Heart right ventricle (tissue), 16 donors: ENCODE measurements at places on chromosomes 4 and X.

GRCh38 chr4:3368334-3368733 lies 73.4 kb upstream of the HGFAC start:
- H3K27me3 ChIP-seq: no peaks in the 10 kb centered on the region
- no peaks in the 10 kb centered on the region for H3K36me3 ChIP-seq
- no peak for DNase-seq
- H3K4me1 ChIP-seq: peaks cover 26% of the 10 kb centered on the region
- H3K4me3 ChIP-seq: no peak overlapping the region
- H3K27ac ChIP-seq: no peak overlapping the region

GRCh38 chrX:153689654-153690465 lies 2.1 kb downstream of the SLC6A8 start:
- peaks cover 42% of the 10 kb centered on the region for H3K27me3 ChIP-seq
- no peak for DNase-seq
- no peaks in the 10 kb centered on the region for H3K4me1 ChIP-seq
- peak overlapping the region; percentile 50 for H3K27ac ChIP-seq
- peaks cover 3% of the 10 kb centered on the region for H3K36me3 ChIP-seq

DNA sequence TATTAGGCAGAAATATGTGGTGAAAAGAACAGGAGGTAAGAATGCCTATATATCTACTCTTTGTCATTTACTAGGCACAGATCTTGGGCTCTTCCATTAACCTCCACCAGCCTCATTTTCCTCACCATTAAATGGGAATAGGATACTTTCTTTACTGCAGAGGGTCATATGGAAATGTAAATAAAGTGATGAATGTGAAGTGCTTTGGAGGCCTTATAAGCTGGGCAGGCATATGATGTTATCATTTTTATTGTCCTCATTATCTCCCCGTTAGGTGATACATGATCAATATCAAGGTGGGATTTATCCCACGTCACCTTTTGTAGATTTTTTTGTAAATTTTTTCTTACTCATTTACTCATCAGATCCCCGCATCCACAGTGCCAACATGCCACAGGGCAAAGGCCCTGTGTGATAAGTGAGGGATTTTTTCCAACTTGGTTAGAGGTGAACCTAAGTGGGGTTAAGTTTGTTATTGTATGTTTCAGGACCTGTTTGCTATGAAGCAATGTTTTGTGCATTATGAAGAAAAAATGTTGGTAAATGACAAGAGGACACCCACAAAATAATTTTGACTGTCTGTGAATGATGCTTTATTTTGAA lies 107.8 kb downstream of the SLC4A4 start:
- no peaks in the 10 kb centered on the region for H3K27me3 ChIP-seq
- H3K4me1 ChIP-seq: no peaks in the 10 kb centered on the region
- no peak overlapping the region for H3K4me3 ChIP-seq
- no peaks in the 10 kb centered on the region for H3K36me3 ChIP-seq
- DNase-seq: no peak

GRCh38 chrX:1440506-1440905 lies 12.2 kb downstream of the ASMTL start:
- H3K36me3 ChIP-seq: peaks cover 15% of the 10 kb centered on the region
- H3K27me3 ChIP-seq: no peaks in the 10 kb centered on the region
- H3K27ac ChIP-seq: no peak overlapping the region
- H3K4me3 ChIP-seq: no peak overlapping the region
- DNase-seq: no peak
- H3K4me1 ChIP-seq: no peaks in the 10 kb centered on the region

- H3K27me3 ChIP-seq: no peaks in the 10 kb centered on the region
- H3K4me1 ChIP-seq: no peaks in the 10 kb centered on the region
- H3K36me3 ChIP-seq: no peaks in the 10 kb centered on the region
- no peak for DNase-seq
Observed at GRCh38 chr4:111685205-111685604, 460.0 kb upstream of the FAM241A start.

DNA sequence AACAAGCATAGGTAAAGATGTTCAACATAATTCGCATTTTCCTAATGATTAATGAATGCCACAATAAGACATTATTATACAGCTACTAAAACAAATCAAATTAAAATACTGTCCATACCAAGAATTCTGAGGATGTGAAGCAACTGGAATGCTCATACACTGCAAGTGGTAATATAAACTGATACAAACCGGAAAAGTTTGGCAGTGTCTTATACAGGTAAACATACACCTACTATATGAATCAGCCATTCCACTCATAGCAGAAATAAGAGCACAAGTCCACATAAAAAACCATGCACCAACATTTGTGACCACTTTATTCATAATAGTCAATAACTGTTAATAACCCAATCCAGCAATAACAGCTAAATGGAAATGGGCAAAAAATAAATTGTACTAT lies 79.3 kb downstream of the FBXW7 start:
- no peaks in the 10 kb centered on the region for H3K36me3 ChIP-seq
- no peak for DNase-seq
- H3K4me1 ChIP-seq: no peaks in the 10 kb centered on the region
- H3K27me3 ChIP-seq: no peaks in the 10 kb centered on the region
- H3K27ac ChIP-seq: no peak overlapping the region

GRCh38 chr4:5477613-5478012 lies 230.7 kb downstream of the EVC2 start:
- no peak overlapping the region for H3K27ac ChIP-seq
- H3K36me3 ChIP-seq: no peaks in the 10 kb centered on the region
- DNase-seq: no peak
- no peak overlapping the region for H3K4me3 ChIP-seq
- no peaks in the 10 kb centered on the region for H3K27me3 ChIP-seq

DNA sequence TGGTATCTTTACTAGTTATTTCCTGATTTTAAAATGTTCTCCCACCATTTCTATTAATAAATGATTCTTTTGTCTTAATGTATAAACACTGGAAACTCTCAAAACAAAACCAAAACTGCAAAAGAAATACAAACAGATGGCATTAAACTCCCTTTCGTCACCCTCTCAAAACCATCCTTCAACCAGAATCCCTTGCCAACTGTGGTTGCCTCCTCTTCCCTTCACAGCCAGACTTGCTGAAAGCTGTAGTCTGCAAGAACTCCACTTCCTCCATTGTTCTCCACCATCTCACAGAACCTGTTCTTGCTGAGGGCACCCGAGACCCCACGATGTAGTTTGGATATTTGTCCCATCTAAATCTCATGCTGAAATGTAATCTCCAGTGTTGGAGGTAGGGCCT lies 96.5 kb downstream of the WWC2 start:
- DNase-seq: no peak
- no peak overlapping the region for H3K4me3 ChIP-seq
- H3K27ac ChIP-seq: no peak overlapping the region
- H3K4me1 ChIP-seq: peaks cover 14% of the 10 kb centered on the region
- no peaks in the 10 kb centered on the region for H3K36me3 ChIP-seq

DNA sequence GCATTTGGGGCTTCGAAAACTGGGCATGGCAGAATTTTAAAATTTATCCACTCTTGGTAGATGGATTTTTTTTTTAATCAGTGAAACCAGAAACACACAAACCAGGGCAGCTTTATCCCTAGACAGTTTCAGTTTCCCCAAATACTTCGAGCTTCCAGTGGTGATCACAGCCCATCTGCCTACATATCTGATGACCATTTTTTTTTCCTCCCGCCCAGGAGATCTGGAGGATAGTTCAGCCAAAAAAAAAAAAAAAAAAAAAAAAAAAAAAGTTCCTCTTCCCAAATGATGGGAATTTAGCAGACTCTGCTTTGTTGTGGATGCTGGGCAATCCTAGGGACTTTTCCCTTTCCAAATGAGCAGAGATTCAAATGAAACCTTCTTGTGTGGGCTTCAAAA lies 1.0 kb upstream of the TBC1D9 start:
- no peaks in the 10 kb centered on the region for H3K27me3 ChIP-seq
- no peak for DNase-seq
- H3K4me3 ChIP-seq: peak overlapping the region; percentile 88
- H3K36me3 ChIP-seq: no peaks in the 10 kb centered on the region
- peak overlapping the region; percentile 98 for H3K27ac ChIP-seq

- H3K4me3 ChIP-seq: no peak overlapping the region
- H3K27ac ChIP-seq: no peak overlapping the region
- H3K4me1 ChIP-seq: no peaks in the 10 kb centered on the region
Observed at GRCh38 chr4:137181293-137181899, 350.9 kb downstream of the PCDH18 start.

- H3K27me3 ChIP-seq: peaks cover 11% of the 10 kb centered on the region
- no peak for DNase-seq
- H3K4me1 ChIP-seq: no peaks in the 10 kb centered on the region
- no peak overlapping the region for H3K27ac ChIP-seq
Observed at GRCh38 chr4:118270492-118270891, 82.3 kb downstream of the PRSS12 start.

DNA sequence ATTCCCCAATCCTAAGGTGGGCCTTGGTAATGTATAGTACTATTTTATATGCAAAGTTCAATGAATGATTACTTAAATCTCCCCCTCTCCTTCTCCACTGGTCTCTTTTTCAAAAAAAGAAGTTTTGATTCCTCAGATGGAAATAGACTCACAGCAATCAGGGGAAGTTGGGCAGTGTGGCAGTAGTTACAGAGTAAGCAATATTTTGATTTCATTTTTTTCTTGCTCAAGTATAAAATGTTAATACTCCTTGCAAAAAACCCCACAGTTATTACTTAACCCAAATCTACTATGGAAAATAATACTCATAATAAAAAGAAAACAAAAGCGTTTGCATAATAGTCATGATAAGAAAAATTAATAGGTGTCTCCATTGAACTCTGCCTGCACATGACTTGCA lies 56.9 kb upstream of the CXCL8 start:
- H3K27me3 ChIP-seq: no peaks in the 10 kb centered on the region
- no peaks in the 10 kb centered on the region for H3K4me1 ChIP-seq
- H3K4me3 ChIP-seq: no peak overlapping the region
- no peak for DNase-seq
- no peak overlapping the region for H3K27ac ChIP-seq
- H3K36me3 ChIP-seq: no peaks in the 10 kb centered on the region

DNA sequence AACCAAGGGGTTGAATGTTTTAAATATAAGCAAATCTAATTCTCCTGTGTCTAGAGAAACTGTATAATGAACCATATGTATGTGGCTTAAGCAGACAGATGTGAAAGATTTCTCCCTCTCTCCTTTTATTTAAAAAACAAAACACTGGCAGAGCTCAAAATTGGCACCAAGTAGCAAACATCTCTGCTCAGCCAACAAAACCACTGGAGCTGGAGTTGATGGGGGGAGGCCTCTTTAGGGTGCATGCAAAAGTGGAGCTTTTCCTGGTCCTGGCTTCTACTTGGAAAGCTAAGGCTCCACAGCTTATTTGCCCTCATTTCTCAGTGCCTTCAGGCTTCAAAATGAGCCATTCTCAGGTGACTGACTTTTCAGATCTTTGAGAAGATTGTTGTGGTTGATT lies 95.6 kb downstream of the REPS2 start:
- H3K27ac ChIP-seq: no peak overlapping the region
- no peaks in the 10 kb centered on the region for H3K36me3 ChIP-seq
- no peak overlapping the region for H3K4me3 ChIP-seq
- H3K4me1 ChIP-seq: peaks cover 6% of the 10 kb centered on the region

DNA sequence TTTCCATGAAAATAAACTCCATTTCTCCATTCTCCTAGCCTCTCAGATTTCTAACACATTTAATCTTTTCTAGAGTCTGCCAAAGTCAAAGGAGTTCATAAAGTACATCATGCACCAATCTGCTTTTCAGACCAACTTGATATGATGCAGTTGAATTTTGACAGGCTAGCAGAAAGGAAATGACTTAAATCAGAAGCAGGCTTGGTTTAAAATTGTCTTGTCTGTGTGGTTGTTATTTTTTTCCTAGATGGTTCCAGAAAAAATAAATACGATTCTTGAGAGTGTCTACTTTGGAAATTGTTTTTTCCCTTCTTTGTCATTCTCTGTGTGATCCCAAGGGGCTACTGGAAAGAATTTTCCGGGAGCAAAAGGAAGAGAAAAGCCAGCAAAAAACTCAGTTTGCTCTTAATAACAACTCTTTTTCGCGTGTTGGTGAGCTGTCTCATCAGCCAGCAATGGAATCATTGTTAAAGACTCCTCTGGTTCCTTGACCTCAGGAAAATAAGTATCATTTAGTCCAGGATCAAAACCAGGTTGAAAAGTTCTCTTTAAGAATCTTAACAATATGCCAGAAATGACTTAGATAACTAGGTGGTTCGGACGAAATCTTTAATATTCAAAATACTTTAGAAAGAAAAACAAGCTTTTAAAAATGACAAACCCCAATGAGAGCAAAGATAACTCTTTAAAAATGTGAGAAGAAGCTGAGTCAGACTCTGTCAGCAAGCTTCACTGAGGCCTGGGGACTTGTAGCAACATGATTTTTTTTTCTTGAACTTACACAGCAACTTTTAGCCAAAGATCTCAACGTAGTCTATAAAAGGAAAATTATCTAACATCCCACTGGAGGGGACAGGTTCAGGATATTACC lies 49.7 kb upstream of the GAB1 start:
- H3K4me1 ChIP-seq: peaks cover 11% of the 10 kb centered on the region
- no peaks in the 10 kb centered on the region for H3K27me3 ChIP-seq
- H3K36me3 ChIP-seq: no peaks in the 10 kb centered on the region
- H3K27ac ChIP-seq: peak overlapping the region; percentile 71
- no peak for DNase-seq
- H3K4me3 ChIP-seq: peak overlapping the region; percentile 1

DNA sequence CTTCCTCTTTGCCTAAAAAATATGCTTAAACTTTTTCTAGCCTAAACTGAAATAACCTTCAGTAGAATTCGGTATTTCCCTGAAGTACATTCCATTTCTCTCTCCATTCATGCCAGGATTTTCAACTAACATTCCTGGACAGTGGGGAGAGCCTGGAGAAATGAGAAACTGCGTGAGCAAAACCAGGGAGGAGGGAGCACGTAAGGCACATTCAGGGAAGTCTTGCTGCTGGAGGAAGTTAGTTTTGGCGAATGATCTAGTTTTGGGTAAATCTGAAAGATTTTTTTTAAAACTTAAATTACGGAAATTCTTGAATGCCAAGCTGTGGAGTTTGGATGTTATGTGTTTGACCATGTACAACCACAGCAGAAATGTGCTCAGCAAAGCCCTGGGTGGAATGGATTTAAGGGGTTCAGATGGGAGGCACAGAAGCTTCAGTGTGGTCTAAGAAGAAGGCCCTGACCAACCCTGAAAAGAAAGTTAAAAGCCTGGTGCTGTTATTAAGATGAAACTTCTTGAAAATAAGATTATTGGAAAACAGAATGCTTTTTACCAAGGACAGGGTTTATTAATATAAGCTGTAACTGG lies 347.8 kb downstream of the ANK2 start:
- H3K4me3 ChIP-seq: no peak overlapping the region
- H3K4me1 ChIP-seq: peaks cover 17% of the 10 kb centered on the region
- H3K36me3 ChIP-seq: no peaks in the 10 kb centered on the region
- no peak for DNase-seq
- H3K27ac ChIP-seq: no peak overlapping the region
- H3K27me3 ChIP-seq: no peaks in the 10 kb centered on the region

- H3K36me3 ChIP-seq: no peaks in the 10 kb centered on the region
- H3K27ac ChIP-seq: no peak overlapping the region
- H3K27me3 ChIP-seq: no peaks in the 10 kb centered on the region
- H3K4me3 ChIP-seq: no peak overlapping the region
- no peaks in the 10 kb centered on the region for H3K4me1 ChIP-seq
- no peak for DNase-seq
Observed at GRCh38 chr4:152594978-152595925, 59.4 kb upstream of the FBXW7 start.
